ENCODE measurements at places on chromosomes 4 and X.

GRCh38 chrX:4656419-4656818, 943.0 kb upstream of the PRKX start:
- H3K4me3 ChIP-seq: no peak overlapping the region
- no peaks in the 10 kb centered on the region for H3K27me3 ChIP-seq
- no peak overlapping the region for H3K27ac ChIP-seq
- no peaks in the 10 kb centered on the region for H3K36me3 ChIP-seq

GRCh38 chr4:98491899-98492559, 166.4 kb downstream of the TSPAN5 start:
- no peak overlapping the region for H3K27ac ChIP-seq
- H3K36me3 ChIP-seq: no peaks in the 10 kb centered on the region
- H3K4me3 ChIP-seq: no peak overlapping the region
- peaks cover 10% of the 10 kb centered on the region for H3K4me1 ChIP-seq

DNA sequence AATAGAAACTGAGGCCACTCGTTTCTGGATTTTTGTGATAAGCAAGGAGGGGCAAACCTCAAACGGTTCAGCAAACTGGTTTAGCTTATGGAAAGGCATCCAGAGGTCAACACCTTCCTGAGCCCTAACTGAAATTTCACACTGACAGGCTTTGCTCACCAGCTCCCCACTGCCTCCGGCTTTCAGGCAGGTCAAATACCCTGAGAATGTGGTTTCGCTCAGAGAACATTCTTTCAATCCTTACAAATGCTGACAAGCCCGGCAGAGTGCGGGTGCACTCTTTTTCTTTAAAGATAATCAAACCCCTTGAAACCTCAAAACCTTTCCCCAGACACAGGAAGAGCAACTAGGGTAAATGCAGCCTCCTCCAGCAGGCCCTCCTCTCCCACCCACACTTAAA, 41.5 kb downstream of the CD40LG start:
- no peak overlapping the region for H3K4me3 ChIP-seq
- no peaks in the 10 kb centered on the region for H3K27me3 ChIP-seq
- H3K27ac ChIP-seq: no peak overlapping the region
- H3K4me1 ChIP-seq: no peaks in the 10 kb centered on the region
- no peak for DNase-seq

DNA sequence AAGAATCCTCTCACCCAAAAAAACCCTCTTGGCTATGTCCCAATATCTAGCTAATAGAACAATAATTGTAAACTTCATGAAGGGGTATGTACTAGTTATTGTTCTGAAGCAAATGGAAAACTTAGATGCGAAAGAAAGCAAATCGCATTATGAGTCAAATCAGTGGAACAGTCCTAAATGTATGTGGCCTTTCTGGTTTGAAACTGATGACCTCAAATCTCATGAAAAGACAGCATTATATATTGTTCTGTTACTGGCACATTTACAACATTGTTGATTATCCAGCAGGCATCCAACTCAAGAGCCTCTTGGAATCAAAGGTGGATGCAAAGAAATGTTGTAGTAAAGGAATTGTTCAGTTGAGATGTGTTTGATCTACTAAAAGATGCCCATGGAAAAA, 34.7 kb downstream of the CSN3 start:
- no peak overlapping the region for H3K4me3 ChIP-seq
- no peaks in the 10 kb centered on the region for H3K4me1 ChIP-seq
- H3K36me3 ChIP-seq: no peaks in the 10 kb centered on the region
- H3K27ac ChIP-seq: no peak overlapping the region
- H3K27me3 ChIP-seq: no peaks in the 10 kb centered on the region

DNA sequence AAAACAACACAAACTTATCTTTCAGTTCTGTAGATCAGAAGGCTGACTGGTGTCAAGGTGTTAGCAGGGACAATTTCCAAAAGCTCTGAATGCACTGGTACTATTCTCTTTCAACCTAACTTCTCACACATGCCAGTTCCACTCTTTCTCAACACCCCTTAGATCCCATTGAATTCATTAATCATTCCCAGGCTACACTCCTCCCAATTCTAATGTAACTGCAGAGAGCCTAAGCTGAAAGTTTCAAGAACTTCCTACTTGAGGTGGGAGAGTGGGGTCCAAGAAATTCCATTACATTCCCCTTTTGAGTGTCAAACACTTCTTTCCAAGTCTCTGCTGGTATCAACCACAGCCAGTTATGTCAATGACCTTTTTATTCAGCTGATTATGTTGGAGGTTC, 142.0 kb downstream of the ADAMTS3 start:
- no peak for DNase-seq
- no peaks in the 10 kb centered on the region for H3K4me1 ChIP-seq
- no peaks in the 10 kb centered on the region for H3K36me3 ChIP-seq
- no peaks in the 10 kb centered on the region for H3K27me3 ChIP-seq
- H3K4me3 ChIP-seq: no peak overlapping the region
- H3K27ac ChIP-seq: no peak overlapping the region

GRCh38 chr4:108731006-108731405, 31.8 kb downstream of the ETNPPL start:
- H3K27me3 ChIP-seq: no peaks in the 10 kb centered on the region
- H3K27ac ChIP-seq: no peak overlapping the region
- no peak for DNase-seq
- H3K4me3 ChIP-seq: no peak overlapping the region
- no peaks in the 10 kb centered on the region for H3K36me3 ChIP-seq
- H3K4me1 ChIP-seq: no peaks in the 10 kb centered on the region

GRCh38 chr4:146134761-146135445, 40.6 kb upstream of the LSM6 start:
- no peaks in the 10 kb centered on the region for H3K36me3 ChIP-seq
- H3K27ac ChIP-seq: no peak overlapping the region
- H3K27me3 ChIP-seq: no peaks in the 10 kb centered on the region
- no peak for DNase-seq
- H3K4me3 ChIP-seq: no peak overlapping the region
- no peaks in the 10 kb centered on the region for H3K4me1 ChIP-seq

DNA sequence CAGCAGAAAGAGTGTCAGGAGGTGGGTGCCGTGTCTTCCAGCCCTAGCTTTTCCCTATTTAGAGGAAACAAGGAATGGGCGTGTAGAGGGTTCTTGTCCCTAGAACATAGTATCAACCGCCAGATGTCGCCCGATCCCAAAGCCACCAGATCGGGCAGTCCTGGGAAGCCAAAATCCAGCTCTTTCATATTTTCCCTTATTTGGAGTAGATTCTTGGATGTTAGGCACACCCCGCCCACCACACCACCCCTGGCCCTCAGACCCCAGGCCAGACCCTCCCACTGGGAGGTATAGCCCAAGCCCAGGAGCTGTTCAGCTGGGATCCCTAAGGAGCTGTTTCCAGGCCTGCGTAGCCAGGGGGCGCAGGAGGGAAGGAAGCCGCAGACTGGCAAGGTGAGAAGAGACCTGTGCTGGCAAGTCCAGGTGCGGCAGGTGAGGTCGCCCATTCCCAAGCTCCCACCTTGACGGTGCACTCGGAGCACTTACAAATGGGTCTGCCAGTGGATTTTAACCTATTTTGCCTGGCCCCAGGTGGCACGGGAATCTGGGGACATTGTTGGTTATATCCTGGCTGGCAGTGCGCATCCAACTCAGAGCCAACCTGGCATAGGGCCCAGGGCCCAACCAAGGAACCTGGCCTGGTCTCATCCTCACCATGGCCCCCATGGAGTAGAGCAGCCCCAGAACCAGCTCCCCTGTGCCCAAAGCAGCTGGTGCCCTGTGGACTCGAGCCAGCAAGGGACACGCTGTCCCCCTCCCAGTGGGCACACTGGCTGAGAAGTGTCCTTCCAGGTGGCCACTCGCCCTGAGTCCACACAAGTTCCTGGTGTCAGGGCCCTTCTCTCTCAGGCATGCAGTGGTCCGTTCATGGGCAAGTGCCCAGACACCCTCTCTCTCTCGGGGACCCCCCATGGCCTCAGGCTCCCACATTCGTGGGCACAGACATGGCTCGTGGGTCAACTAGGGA, 811 bp downstream of the FLNA start:
- no peaks in the 10 kb centered on the region for H3K36me3 ChIP-seq
- H3K4me1 ChIP-seq: peaks cover 61% of the 10 kb centered on the region
- peak overlapping the region; percentile 63 for H3K4me3 ChIP-seq
- no peaks in the 10 kb centered on the region for H3K27me3 ChIP-seq
- peak; percentile 78 for DNase-seq

DNA sequence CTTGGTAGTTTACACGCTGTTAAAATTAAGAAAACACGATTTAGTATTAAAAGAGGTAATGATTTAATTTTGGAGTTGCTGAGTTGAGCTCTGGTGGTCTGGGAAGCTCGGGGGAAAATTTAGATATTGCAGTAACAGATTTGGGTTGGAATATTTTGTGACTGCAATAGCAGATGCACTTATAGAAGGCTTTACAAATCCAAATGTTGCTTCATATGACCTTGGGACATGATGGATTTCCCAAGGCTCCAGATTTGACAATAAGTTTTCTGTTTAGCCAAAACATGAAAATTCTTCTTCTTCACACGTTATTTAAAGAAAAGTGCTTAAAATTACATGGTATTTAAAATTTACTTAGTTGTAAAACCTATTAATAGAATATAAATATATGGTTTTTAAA, 302.0 kb downstream of the SPRY1 start:
- H3K4me1 ChIP-seq: no peaks in the 10 kb centered on the region
- DNase-seq: no peak
- H3K4me3 ChIP-seq: no peak overlapping the region

DNA sequence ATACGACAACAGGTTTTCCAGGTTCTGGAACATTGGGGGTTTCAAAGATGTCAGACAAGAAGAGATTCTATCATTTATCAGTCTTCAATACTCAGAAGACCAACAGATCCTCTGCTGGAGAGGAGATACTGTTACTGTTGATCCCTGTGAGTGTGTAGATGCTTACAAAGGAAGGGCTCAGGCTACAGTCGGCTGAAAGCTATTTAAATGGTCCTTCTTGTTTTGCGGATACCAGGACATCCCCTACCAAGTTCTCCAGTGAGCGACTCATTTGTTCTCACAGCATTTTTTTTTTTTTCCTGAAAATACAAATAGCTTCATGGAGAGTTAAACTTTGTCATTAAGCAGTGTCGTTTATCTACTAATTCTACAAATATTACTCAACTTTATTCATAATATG, 201.6 kb downstream of the CAMK2D start:
- no peak for DNase-seq
- peaks cover 18% of the 10 kb centered on the region for H3K4me1 ChIP-seq

- no peak overlapping the region for H3K27ac ChIP-seq
- no peaks in the 10 kb centered on the region for H3K27me3 ChIP-seq
- no peak for DNase-seq
- H3K36me3 ChIP-seq: peaks cover 7% of the 10 kb centered on the region
These were observed 18.2 kb downstream of the BCOR start for GRCh38 chrX:40079572-40079971.

- no peak overlapping the region for H3K27ac ChIP-seq
- H3K4me3 ChIP-seq: no peak overlapping the region
- no peak for DNase-seq
- no peaks in the 10 kb centered on the region for H3K4me1 ChIP-seq
- no peaks in the 10 kb centered on the region for H3K27me3 ChIP-seq
These were observed 368.1 kb downstream of the UNC5C start for GRCh38 chr4:95180531-95181242.

GRCh38 chrX:17741123-17741511, 3.8 kb downstream of the SCML1 start:
- H3K27ac ChIP-seq: no peak overlapping the region
- no peaks in the 10 kb centered on the region for H3K27me3 ChIP-seq
- DNase-seq: no peak
- no peaks in the 10 kb centered on the region for H3K36me3 ChIP-seq
- 0 out of 2 replicates have a peak, but pooled peaks cover 3% of the 10 kb centered on the region for H3K4me1 ChIP-seq
- no peak overlapping the region for H3K4me3 ChIP-seq

DNA sequence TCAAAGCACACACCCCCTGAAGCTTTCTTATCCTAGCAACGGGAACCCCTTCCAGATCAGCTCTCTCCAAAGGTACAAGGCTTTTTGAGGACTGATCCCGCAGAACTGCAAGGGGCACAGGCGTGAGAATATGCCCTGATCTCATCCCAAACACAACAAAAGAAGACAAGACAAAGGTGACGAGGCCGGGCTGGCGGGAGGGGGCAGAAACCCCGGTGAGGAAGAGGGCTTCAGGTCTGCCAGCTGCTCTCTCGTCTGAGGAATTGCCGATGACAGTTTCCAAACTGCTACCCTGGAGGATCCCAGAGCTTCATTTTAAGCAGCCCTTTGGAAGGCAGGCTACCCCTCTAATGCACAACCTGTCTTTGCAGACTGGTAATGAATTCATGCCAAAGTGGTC, 3.4 kb downstream of the HCFC1 start:
- H3K4me1 ChIP-seq: peaks cover 7% of the 10 kb centered on the region

- H3K27ac ChIP-seq: no peak overlapping the region
- H3K4me3 ChIP-seq: no peak overlapping the region
- H3K27me3 ChIP-seq: no peaks in the 10 kb centered on the region
- H3K4me1 ChIP-seq: no peaks in the 10 kb centered on the region
- DNase-seq: no peak
- H3K36me3 ChIP-seq: no peaks in the 10 kb centered on the region
These were observed 316.7 kb upstream of the SLC7A11 start for GRCh38 chr4:138558886-138559285.

DNA sequence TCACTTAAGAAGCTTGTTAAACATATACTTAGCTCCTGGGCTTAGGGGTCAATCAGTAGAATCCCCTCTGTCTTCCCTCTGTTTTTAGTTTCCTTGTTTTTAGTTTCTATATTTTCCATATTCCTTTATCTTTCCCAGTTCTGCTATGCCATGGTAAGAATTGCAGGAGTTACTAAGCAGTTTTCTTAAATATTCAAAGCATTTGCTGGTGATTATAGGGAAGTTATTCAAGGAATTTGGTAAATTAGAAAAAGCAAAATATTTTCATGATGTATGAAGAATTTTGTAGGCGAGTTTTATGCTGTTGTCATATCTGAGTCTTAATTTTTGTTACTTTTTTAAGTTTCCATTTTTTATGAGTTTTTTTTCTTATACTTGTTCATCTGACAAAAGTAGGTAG, 91.6 kb upstream of the NUDT6 start:
- no peak overlapping the region for H3K27ac ChIP-seq
- no peaks in the 10 kb centered on the region for H3K4me1 ChIP-seq
- no peak overlapping the region for H3K4me3 ChIP-seq
- no peaks in the 10 kb centered on the region for H3K36me3 ChIP-seq

GRCh38 chr4:45062935-45063545, 336.7 kb upstream of the GNPDA2 start:
- H3K4me3 ChIP-seq: no peak overlapping the region
- no peaks in the 10 kb centered on the region for H3K4me1 ChIP-seq
- DNase-seq: no peak
- no peaks in the 10 kb centered on the region for H3K36me3 ChIP-seq
- no peak overlapping the region for H3K27ac ChIP-seq
- H3K27me3 ChIP-seq: no peaks in the 10 kb centered on the region

GRCh38 chr4:6128221-6128850, 72.0 kb downstream of the JAKMIP1 start:
- no peaks in the 10 kb centered on the region for H3K4me1 ChIP-seq
- H3K4me3 ChIP-seq: no peak overlapping the region

GRCh38 chrX:105758754-105759153, 63.6 kb upstream of the NRK start:
- H3K27me3 ChIP-seq: no peaks in the 10 kb centered on the region
- H3K4me3 ChIP-seq: no peak overlapping the region
- no peaks in the 10 kb centered on the region for H3K4me1 ChIP-seq

Measured in HCT116 (cell line).